ENCODE measurements at places on chromosomes 2 and 18.

- no peak for DNase-seq
Observed at GRCh38 chr2:112727276-112728028, 6.6 kb downstream of the NT5DC4 start.

- no peak for DNase-seq
Observed at GRCh38 chr2:144670080-144670479, 150.2 kb upstream of the ZEB2 start.

- peak; percentile 81 for DNase-seq
Observed at GRCh38 chr18:55096263-55096951, 137.1 kb upstream of the CCDC68 start.

- DNase-seq: no peak
Observed at GRCh38 chr2:15260835-15261234, 300.3 kb downstream of the NBAS start.

DNA sequence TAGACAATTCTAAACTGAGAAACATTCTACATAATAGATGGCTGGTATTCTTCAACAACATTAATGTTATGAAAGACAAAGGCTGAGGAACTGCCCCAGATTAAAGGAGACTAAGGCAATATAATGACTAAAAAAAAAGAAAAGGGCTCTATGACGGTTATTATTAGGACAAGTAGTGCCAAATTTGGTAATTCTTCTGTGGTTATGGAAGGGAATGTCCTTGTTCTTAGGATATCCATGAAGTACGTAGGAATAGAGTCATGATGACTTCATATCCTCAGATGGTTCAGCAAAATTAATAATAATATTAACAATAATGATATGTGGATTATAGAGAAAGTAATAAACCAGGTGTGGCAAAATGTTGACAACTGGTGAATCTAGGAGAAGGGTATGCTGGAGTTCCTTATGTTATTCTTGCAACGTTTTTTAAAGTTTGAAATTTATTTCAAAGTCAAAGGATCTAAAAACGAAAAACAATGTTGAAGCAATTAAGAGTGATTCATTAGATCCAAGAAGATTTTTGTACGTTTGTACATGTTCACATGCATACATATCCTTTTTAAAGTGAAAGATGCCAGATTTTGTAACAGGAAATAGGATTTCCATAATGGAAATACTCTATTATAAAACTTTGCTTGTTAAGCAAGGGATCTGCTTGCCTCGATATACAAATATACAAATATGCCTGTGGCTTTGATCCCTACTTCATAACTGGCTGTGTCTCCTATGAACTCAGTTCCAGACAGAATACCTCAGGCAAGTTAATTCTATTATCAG is 27.7 kb upstream of the STRN start:
- no peak for DNase-seq

- peak; percentile 67 for DNase-seq
Observed at GRCh38 chr2:196696423-196697079, 57.0 kb downstream of the CCDC150 start.

DNA sequence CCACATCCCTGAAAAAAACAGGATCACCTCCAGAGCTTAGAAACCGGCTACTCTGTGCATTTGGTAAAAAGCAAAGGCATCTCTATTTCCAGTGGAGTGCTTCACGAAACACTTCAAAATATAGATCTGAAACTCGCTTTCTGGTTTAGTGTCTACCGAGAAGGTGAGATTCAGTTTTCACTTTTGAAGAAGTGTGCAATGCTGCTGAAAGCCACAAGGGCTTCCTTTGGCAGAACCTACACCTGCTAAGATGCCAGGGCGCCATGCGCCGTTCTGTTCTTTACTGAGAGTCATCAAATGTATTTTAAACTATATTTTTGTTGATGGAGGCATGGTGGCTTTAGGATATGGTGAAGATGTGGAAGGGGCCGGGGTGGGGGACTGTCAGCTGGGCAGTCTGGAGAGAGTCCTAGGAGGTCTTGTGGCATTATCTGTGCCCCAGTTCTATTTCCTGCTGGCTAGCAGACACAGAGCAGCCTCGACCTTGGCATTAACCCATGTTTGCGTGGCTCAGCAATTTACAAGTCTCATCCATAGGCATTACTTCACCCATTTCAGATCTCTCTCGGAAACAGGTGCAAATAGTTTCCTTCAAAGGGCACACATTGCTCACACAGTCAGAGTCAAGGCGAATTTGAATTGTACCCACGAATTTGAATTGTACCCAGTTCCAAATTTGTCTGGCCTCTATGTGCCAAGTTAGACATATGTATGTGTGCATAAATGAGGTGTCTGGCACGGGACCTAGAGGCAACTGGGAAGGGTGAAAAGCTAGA is 46.7 kb upstream of the KCNF1 start:
- no peak for DNase-seq

DNA sequence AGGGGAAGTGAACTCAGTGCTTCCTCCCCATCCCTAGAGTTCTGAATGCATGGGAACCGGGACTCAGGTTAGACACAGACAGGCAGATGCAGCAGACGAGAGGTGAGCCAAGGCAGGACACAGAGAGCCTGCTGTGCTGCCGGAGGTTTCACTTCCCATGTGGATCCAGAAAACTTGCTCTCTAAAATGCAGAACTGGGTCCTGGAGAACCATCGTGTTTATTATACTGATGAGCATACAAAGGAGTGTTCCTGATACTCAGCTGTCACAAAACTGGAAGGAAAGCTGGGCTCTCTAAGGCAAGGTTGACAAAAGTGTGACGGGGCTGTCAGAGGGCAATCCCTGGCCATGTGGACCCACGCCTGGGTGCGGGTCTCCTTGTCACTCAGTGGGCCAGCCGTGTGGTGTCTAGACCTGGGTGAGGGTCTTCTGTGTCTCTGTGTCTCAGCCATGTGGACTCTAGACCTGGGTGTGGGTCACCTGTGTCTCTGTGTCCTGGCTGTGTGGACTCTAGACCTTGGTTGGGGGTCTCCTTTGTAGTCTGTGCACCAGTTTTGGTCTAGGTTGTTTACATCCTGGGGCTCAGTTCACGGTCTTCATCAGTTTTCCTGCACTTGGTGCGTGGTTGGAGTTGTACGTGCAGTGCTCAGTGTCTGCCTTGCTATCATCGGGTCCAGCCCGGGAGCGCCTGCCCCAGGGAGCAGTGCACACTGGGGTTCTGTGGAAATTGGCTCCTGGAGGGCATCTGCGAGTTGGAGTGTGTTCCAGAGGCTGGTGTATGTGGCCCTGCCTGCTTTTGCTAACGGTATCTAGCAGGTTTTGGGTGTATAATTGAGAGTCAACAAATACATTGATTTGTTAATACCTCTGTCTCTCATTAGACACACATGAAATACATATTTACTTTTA is 141.1 kb downstream of the ATP9B start:
- no peak for DNase-seq

- no peak for DNase-seq
Observed at GRCh38 chr2:240510513-240511210, 47.1 kb downstream of the ANKMY1 start.

GRCh38 chr2:85601771-85602475 is 575 bp downstream of the TMEM150A start:
- peak; percentile 51 for DNase-seq

DNA sequence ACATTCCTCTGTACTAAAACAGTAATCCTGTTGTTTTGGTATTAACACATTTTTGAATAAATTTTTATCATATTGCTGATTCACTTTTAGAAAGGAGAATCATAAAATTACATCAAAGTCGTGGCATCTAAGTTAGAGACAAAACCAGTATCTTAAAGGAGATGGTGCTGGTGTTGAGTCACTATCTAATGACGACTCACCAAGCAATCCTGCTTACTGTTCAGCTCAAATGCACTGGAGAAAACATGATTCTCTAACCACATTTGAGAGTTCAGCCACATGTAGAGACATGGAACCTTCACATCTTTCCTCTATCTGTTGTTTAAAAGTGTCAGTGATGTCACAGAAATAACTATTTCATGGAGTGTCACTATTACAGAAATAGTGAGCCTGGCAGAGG is 473.8 kb downstream of the TGIF1 start:
- peak; percentile 63 for DNase-seq

DNA sequence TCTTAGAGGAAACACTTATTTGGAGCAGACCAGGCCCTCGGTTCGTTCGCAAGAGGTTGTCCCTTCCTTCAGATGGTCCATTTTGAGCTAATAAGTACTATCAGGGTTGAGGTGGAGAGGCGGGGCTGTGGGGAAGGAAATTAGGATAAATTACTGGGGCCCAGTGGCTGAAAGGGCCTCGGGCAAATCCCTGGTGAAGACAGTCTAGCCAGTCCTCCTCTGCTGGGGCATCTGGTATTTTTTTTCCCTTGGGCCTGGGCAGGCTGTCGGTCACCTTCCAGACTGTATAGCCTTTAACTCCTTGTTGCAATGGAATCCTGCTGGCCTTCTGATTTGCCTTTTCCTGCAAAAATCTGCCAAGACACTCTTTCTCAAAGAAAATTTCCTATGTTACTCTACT is 1.7 kb upstream of the MYO3B start:
- DNase-seq: no peak

- DNase-seq: no peak
Observed at GRCh38 chr18:49968644-49969309, 155.4 kb upstream of the ACAA2 start.

DNA sequence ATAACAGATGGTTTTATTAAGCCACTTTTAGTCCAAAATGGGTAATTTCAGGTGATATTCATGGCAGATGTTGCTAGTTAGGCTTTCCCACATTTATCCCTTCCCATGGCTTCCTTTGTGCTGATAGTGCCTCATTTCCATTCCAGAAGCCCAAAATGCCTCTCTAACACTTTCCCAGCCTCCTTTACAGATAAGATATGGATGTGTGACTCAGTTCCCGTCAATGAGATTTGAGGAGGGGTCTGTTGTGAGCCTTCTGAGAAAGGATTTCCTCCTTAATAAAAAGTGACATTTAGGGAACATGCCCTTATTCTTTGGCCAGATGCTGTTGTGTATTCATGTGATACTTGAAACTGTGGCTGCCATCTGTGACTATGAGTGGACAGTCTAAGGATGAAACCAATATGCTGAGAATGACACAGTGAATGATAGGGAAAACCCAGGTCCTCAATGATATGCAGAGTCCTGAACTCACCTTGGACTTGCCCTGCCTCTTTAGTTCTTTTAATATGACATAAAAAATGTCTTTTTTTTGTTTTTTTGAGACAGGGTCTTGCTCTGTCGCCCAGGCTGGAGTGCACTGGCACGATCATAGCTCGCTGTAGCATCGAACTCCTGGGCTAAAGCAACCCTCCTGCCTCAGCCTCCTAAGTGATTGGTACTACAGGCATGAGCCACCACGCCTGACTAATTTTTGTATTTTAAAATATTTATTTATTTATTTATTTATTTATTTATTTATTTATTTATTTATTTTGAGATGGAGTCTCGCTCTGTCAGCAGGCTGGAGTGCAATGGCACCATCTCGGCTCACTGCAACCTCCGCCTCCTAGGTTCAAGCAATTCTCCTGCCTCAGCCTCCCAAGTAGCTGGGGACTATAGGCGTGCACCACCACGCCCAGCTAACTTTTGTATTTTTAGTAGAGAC is 5.8 kb upstream of the ACSL3 start:
- no peak for DNase-seq

DNA sequence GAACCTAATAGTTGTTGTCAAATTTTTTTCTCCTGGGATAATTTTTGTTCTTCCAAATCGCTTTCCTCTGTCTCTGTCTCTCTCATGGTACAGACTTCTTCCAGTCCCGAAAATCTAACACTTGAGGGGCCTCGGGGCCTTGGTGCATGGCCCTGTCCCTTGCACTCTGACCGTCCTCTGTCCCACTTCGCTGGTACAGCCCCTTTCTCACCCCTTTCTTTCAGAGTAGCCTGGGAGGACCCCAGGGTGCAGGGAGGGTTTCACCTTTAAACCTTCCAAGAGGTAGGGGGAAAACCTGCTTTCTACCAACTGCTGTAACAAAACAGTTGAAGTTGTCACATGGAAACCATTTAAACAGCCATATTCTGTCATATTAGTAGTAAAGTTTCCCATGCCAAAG is 22.2 kb upstream of the FAHD2A start:
- no peak for DNase-seq

GRCh38 chr2:187679454-187679853 is 125.2 kb upstream of the TFPI start:
- DNase-seq: peak; percentile 6

DNA sequence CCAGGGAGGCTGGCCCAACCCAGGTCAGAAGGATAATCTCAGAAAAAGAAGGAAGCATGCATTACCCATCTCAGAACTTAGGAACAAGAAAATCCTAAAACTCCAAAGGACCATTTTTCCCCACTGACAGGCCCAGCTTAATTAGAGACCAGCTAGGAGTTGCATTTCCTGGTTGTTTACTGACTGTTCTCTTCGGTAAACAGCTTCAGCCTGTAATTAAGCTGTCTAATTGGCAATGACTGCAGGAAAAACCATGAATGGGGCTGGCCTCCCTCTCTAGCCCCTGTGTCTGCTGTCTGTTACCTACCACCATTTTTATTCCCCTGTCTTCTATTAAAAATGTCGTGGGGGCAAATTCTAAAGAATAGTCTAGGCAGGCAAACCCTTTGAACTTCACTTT is 146.5 kb downstream of the AGAP1 start:
- DNase-seq: no peak

GRCh38 chr2:114614592-114614991 is 172.2 kb downstream of the DPP10 start:
- no peak for DNase-seq

DNA sequence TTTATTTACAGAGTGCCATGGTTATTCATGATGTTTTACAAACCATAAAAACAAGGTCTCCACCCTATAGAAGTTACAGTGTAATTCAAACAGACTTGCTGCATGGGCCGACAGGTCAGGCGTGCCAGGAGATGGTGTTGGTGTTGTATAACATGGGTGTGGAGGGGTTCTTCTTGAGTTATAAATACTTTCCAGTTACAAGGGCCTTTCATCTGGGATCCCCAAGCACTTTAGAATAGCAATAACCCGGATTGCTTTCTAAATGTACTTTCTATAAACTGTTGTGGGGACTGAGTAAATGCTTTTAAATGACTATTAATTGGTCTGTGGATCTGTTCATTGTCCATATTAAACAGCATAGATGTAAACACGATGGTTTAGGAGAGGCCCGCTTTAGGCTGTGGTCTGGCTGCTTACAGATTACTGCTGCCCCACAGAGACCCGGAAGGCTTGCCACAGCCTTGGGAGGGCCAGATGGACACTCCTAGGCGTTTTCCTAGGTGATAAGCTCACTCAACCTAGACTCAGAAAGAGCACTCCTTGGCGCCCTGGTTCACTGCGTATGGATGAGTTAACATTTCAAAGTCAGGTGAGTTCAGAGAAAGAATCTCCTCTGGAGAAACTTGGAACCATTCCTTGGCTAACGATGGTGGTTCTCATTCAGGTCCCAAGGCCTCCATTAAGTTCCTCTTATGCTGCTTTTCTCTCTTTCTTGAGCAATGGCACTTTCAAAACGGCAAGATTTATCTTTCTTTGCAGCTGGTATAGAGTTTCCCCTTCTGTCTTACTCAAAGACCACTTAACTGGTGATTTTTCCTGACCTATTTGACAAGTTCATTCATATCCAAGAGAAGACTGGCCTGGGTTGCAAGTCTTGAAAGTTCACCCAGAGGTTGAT is 3.6 kb upstream of the KIAA2012 start:
- no peak for DNase-seq

GRCh38 chr2:62568983-62569837 is 63.2 kb upstream of the TMEM17 start:
- DNase-seq: peak; percentile 72

Data from EL (cell line).